ENCODE measurements at places on chromosomes 13 and 19. TPM values are rescaled to one million over a fixed set of nuclear protein-coding genes. Genes with fewer than 3 reads are reported as not detected.
A peak's percentile ranks its signal among the peaks of the same experiment; 100 is the strongest.

DNA sequence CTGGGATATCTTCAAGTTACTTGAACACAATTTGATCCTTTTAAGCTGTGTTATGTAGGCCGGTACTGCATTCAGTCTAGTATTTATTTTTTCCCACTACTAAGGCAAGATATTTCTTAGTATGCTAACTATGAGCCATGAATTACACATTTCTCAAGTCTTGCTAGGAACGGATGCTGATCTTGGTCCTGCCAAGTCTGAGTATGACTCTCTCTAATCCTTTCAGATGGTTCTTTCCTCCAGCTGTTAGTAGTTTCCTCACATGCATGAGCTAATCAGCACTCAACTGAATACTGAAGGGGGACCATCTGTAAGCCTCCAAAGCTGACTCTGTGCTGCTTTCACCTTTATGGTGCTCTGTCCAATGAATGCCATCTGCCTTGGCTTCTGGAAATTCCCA is 460.3 kb downstream of the KCTD12 start:
- peak; percentile 68 for DNase-seq

- no peak for DNase-seq
These were observed 127.5 kb downstream of the RFC3 start for GRCh38 chr13:33945477-33945876.

- DNase-seq = peak; percentile 77
These were observed at the start of gene MEF2B for GRCh38 chr19:19170053-19170872. Gene MEF2B (minus strand): TSS chr19:19170263. CDS start chr19:19150735, 19,528 bp downstream.

DNA sequence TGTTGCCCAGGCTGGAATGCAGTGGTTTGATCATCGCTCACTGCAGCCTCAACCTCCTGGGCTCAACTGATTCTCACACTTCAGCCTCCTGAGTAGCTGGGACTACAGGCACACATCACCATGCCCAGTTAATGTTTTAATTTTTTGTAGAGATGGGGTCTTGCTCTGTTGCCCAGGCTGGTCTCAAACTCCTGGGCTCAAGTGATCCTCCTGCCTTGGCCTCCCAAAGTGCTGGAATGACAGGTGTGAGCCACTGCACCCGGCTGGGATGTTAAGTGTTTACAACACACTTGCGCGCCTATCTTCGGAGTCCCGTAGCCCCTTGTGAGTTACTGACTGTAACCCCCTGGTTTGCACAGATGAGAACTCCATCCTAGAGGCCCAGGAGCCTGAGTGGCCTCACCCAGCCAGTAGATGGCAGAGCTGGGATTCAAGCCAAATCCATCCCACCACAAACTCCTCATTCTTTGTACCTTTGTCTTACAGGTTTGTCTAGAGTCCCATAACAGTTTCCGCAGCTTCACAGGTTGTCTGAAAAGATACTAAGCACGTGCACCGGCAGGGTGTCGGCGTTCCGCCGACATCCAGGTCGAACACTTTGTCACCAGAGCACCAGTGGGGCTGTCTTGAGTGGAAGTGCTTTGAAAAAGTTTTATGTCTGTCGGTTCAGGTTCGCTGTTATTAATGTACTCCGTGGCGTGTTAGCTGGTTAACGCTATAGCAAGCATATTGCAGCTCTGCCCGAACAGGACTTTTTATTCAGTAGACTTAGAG is 14.7 kb downstream of the MAG start:
- DNase-seq = peak; percentile 30

DNA sequence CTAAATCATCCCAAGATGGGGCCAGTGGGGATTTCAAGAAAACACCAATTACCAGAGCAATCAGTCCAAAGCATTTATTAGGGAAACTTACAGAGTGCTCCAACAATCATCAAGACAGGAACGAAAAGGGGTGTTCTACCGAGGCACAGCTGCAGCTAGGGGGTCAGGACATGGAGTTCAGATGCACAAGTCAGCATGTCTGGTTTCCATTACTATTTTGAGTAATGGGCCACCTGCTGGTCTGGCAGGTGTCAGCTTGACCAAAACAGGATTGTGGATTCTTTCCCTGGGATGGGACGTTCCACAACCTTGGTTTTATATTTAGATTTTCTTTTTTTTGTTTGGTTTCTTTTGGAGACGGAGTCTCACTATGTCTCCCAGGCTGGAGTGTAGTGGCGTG is 3.9 kb upstream of the UBL5 start:
- no peak for DNase-seq

DNA sequence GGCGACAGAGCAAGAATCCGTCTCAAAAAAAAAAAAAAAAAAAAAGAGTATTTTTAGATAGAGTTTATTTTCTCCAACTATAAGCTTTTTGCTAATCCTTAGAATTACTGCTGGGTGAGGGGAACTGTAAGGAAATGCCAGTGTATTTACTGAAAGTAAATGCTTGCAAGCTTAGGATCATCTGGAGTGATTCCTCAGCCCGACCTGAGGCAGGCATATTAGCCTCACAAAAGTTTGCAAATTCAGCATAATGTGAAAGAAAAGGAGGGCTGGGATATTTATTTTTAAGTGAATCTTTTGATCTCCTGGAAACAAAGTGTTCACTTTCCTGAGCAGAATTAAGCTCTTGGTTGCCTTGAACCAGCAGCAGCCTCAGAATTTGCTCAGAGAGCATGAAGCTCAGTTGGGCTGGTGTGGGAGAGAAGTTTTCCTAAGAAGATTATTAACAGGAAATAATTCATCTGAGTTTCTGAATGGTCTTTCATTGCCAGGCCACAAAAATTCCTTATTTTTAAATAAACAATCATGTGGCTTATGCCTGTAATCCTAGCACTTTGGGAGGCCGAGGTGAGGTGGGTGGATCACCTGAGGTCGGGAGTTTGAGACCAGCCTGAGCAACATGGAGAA is 24.7 kb upstream of the SPATA13 start:
- peak; percentile 58 for DNase-seq

- no peak for DNase-seq
These were observed 10.2 kb downstream of the RAB20 start for GRCh38 chr13:110551284-110551683.

The TTC9B gene
- not detected for total RNA-seq

DNA sequence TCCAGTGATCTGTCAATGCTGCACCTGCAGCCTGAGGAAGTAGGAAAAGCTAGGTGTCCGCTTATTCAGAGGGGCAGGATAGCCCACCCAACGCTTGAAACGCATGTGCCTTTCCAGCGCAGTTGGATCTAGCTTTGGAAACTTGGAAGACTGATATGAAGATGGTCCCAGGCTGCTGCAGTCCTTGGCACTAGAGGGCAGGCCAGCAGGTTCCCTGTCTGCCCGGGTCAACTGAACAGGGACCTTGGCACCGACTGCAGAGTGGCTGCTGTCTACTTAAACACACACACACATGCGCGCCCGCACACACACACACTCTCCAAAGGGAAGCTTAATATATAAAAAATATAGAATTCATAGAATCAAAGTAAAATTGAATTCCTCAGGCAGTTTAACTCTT is 100.0 kb downstream of the TSHZ3 start:
- DNase-seq = no peak

- no peak for DNase-seq
These were observed 41.9 kb upstream of the PSG9 start for GRCh38 chr19:43311256-43311655.

- DNase-seq = no peak
These were observed 6.8 kb upstream of the SPART start for GRCh38 chr13:36353001-36353400.

DNA sequence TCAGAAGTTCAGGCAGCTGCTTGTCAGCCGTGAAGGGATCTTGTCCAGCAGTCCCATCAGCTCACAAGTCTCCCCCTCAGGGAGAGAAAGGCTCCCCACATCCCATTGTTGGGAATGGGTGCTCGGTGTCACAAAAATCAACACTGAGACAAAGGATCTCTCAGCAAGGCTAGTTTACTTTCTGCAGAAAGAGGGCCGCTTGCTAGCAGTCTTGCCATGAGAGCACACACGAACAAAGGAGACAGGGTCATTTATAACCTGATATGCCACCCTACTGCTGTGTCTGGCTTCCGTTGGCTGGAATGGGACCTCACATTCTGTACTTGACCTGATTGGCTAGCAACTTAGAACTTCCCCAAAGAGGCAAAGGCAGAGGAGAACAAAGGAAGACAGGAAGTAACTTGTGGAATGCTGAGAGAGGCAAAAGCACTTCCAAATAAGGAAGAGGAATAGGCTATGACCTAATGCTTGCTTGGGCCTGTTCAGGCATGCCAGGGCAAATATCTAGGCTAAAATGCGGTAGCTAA is 8.7 kb upstream of the IGFL3 start:
- peak; percentile 98 for DNase-seq

DNA sequence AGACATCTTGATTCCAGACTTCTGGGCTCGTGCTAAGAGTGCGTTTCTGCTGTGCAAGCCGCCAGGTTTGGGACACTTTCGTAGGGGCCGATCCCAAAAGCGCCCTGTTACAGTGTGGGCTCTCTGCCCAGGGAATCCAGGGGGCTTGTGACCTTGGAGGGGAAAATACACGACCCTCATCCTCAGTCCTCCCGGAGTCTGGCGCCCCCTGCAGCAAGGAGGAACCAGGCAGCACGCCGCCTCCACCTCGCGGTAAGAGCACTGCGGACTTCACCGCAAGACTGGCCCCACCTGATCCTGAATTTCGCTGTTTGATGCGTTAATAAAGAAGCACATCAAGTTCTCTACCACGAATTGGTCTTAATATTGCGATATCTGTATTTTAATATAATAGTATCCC is 5.2 kb downstream of the POLRMT start:
- no peak for DNase-seq

DNA sequence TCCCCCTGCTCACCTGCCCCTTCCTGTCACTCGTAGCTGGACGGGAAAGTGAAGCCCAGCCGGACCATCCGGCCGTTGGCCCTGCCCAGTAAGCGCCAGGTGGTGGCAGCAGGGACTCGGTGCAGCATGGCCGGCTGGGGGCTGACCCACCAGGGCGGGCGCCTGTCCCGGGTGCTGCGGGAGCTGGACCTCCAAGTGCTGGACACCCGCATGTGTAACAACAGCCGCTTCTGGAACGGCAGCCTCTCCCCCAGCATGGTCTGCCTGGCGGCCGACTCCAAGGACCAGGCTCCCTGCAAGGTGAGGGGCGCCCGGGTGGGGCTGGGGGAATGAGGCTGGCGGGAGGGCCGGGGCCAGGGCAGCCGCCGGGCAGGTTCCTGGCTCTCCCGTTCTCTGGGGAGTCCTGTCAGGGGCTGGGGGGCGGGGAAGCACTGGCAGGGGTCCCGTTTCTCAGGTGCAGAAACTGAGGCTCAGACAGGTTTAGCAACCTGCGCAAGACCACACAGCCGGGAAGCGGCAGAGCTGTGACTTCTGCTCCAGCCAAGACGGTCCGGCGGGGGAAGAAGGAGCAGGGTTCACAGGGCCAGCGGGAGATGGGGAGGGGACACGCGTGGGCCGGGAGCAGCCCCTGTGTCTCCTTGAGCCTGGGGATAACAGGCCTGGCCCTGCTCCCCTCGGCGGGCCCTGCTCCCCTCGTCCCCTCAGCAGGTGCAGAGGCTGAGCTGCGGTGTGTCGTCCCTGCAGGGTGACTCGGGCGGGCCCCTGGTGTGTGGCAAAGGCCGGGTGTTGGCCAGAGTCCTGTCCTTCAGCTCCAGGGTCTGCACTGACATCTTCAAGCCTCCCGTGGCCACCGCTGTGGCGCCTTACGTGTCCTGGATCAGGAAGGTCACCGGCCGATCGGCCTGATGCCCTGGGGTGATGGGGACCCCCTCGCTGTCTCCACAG is 5.3 kb downstream of the GZMM start:
- no peak for DNase-seq

DNA sequence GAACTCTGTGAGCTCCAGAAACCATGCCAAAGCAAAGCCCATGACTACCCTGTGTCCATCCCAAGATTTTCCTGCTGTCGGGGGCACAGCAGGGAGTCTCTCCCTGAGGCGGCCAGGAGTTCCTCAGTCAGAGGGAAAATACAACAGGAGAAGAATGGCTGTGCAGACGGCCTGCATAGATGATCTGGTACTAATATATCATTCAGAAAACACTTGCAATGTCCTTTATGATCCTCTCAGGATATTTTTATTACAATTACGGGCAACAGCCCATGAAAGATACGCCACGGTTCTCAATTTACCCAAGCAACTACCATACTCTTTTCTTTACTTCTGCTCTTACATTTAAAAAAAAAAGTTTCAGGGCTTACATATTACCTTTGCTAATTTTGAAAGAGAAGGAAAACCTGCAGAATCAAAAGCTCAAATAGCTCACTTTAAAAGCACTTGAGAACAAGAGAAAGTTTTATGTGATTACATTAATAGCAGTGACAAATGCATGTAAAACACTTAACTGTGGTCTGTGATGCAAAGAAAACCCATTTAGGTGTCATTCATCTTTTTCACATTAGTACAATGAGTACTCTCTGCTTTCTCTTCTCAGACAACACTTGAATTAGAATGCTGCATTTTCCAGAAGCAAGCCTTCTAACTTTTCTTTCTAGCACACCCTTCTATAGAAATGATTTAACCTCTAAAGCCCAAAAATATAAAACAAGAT is 460.8 kb downstream of the KLF5 start:
- DNase-seq = no peak

DNA sequence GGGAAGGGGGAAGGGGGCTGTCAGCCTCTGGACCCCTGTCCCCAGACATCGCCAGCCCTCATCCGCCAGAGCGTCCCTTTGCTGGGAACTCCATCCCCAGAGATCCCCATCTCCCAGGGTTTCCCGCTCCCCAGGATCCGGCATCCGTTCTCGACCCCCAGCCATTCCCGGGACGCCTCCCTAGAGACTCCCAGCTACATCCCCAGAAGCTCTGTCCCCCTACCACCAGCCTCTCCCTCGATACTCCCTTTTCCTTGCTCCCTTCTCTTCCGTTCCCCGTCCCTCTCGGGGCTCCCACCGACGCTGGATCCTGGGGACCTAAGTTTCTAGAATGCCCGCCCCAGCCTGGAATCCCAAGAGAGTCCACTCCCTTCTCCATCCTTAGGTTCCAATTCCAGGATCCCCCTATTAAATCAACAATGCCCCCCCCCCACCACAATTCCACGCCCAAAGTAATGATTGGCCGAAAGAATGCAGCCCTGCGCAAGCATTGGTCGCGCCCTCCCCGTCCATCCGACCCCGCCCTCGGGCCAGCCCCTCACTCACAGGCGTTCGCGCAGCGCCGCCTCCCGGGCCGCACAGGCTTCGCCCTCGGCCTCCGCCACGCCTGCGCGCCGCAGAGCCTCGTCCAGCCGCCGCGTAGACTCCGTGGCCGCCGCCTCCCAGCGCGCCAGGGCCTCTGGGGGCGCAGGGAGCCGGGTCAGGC is 3.2 kb downstream of the CCDC194 start:
- DNase-seq = peak; percentile 95

GRCh38 chr13:70960841-70961443 is 852.7 kb upstream of the KLHL1 start:
- peak; percentile 65 for DNase-seq

All from dermis blood vessel endothelial cell (primary cell).